ENCODE measurements at places on chromosomes 7 and 10.

GRCh38 chr10:99345350-99345749 is 16.2 kb downstream of the CNNM1 start:
- DNase-seq = no peak

GRCh38 chr7:87934699-87935383 is 790 bp downstream of the ADAM22 start:
- no peak for DNase-seq

- no peak for DNase-seq
These were observed 80.7 kb downstream of the INHBA start for GRCh38 chr7:41621953-41622831.

DNA sequence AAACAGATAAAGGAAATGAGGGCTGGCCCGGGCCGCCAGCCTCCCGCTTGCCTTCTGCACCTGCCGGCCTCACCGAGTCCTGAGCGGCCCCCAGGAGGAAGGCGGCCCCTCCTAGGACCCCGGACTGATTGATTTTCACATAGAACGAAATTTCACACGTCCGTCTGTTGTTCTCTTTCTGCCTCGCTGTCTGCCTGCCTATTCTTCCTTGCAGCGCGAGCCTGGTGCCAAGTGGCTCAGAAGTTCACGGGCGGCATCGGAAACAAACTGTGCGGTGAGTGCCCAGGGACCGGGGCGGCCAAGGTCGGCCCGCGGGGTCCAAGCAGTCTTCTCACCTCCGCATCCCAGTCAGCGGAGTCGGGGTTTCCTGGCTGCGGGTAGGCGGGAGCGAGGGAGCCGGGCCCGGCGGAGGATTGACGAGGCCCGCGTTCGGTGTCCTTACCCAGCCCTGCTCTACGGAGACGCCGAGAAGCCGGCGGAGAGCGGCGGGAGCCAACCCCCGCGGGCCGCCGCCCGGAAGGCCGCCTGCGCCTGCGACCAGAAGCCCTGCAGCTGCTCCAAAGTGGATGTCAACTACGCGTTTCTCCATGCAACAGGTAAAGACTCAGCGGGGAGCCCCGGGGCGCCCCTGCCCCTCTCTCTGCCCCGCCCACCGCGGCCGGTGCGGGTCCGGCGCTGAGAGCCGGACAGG is 967 bp downstream of the GAD2 start:
- no peak for DNase-seq

- DNase-seq = no peak
These were observed 988 bp upstream of the CD36 start for GRCh38 chr7:80637454-80637853.

GRCh38 chr10:121084016-121084674 is 233.0 kb downstream of the WDR11 start:
- no peak for DNase-seq

- no peak for DNase-seq
These were observed 54.1 kb downstream of the DAGLB start for GRCh38 chr7:6393667-6394056.

- no peak for DNase-seq
These were observed 101.1 kb downstream of the RAB11FIP2 start for GRCh38 chr10:117945651-117946050.

- DNase-seq = no peak
These were observed 65.1 kb downstream of the CALML3 start for GRCh38 chr10:5589661-5590511.

GRCh38 chr10:98224509-98224908 is 43.5 kb downstream of the LOXL4 start:
- no peak for DNase-seq

DNA sequence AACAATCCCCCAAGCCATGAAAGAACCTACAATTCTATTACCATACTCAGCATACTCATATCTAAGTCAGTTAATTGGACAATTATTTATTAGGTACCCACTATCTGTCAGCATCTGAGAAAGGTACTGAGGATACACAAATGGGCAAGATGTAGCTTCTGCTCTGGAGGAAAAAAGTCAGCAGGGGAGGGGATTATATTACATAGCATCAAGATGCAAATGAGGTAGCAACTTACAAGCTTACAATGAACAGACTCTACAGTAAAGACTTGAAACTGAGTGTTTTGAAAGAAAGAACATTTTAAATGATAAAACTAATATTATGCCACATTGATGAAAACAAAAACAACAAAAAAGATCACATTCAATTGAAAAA is 10.8 kb upstream of the CUBN start:
- no peak for DNase-seq

GRCh38 chr10:48632166-48632565 is 27.3 kb upstream of the ARHGAP22 start:
- no peak for DNase-seq

- no peak for DNase-seq
These were observed 170.7 kb upstream of the DKK1 start for GRCh38 chr10:52143338-52143737.

GRCh38 chr7:99406557-99406956 is 1.8 kb downstream of the PDAP1 start:
- DNase-seq = no peak

- no peak for DNase-seq
These were observed 455.4 kb upstream of the C7orf33 start for GRCh38 chr7:148135116-148135515.

DNA sequence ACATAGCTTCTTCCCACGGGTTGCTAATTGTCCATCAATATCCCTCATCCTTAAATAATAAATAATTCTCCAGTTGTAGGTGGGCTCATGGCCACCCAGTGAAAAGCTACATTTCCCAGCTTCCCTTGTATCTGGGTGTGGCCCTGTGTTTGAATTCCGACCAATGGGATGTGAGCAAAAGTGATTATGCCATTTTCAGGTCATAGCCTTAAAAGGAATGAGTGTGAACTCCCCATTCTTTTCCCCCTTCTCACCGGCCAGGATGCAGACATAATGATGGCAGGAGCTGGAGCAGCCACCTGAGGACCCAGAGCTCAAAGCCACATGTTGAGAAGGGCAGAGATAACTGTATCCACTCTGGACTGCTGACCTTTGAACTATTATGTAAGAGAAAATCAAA is 30.3 kb upstream of the CALU start:
- no peak for DNase-seq

DNA sequence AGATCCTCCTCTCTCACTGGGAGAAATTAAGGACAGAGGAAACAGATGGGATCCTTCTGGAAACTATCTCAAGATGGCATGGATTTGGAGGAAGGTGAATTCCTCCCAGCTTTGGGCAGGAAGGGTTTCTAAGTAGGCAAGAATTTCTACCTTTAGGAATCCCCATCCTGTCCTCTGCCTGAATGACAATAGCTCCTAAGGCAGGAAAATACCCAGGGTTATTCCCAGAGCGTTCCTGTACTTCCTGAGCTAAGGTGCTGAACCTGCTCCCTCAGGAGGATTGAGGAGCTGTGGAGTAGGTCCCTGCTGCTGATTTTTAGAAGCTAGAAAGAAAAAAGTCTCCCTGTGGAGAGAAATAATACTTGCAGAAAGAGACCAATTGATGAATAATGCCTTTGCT is 568 bp downstream of the MGAM2 start:
- DNase-seq = no peak

DNA sequence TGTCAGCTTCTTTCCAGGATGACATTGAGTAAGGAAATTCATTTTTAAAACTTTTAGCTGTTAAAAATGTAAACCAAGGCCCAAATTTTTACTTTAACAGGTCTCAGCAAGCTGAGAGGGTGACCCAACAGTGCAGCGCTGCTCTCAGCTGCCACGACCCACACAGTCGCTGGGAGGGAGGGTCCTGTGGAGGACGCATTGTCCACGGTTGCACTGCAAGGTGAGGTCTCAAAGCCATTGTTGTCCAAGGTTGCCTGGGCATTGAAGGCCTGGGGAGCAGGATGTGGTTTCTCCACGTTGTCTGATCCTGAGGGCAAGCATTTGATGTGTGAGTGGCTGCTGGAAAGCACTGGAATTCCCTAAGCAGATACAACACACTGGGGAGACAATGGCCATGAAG is 15.1 kb upstream of the VIPR2 start:
- DNase-seq = no peak

GRCh38 chr10:59082249-59082648 is 94.2 kb upstream of the PHYHIPL start:
- no peak for DNase-seq

DNA sequence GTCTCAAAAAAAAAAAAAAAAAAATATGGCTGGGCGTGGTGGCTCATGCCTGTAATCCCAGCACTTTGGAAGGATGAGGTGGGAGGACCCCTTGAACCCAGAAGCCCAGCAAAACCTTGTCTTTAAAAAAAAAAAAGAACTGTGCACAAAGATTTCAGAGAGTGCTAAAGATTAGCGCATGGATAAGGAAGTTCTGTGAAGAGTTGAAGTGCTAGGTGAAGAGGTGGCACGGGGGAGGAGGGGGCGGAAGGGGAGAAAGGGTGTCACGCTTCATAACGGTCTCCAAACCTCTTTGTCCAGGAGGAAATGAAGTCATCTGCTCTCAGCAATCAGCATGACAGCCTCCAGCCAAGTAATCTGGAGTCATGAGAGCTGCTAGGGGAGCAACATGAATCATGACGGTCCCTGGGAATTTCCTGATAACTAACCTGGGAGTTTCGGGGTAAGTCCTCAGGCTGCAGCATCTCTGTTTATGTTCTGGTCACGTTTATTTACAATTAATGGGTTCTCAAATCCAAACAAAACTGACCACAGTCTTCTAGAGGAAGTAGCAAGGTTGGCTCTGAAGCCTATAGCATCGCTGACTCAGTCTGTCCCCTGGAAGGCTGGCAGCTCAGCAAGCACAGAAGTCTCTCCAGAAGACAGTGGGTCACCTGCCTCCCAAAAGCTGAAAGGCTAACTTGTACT is 1.9 kb upstream of the PLAU start:
- DNase-seq = peak; percentile 80

DNA sequence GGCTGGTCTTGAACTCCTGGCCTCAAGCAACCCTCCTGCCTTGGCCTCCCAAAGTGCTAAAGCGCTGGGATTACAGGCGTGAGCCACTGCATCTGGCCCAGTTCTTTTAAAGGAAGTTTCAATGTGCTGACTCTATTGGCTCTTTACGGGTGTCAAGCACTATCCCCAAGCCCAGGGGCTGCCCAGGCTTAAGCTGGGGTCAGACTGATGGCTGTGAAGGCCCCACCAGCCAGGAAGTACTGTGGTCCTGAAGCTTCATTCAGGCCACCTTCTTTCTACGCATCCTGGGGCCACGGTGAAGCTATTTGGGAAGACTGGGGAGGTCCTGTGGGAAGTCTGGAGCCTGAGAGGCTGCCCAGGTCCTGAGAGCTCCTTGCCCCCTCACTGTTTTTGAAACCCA is 8.0 kb downstream of the GPR15LG start:
- no peak for DNase-seq

DNA sequence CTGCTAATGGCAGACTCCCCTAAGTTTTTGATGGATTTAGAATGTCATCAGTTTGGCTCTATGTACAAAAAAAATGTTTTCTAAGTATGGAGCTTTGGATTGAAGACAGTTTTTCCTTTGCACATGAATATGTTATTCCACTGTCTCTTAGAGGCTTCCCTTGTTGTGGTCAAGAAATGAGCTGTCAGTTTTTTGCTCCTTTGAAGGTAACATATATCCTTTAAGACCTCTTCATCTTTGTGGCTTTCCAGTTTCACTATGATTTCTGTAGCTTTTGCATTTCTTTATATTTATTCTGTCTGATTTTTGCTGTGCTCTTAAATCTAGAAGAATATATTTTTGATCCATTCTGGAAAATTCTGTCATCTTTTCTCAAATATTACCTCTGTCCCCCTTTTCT is 15.8 kb upstream of the ODAD2 start:
- DNase-seq = no peak

- DNase-seq = no peak
These were observed 105.5 kb downstream of the ZEB1 start for GRCh38 chr10:31424473-31424872.

DNA sequence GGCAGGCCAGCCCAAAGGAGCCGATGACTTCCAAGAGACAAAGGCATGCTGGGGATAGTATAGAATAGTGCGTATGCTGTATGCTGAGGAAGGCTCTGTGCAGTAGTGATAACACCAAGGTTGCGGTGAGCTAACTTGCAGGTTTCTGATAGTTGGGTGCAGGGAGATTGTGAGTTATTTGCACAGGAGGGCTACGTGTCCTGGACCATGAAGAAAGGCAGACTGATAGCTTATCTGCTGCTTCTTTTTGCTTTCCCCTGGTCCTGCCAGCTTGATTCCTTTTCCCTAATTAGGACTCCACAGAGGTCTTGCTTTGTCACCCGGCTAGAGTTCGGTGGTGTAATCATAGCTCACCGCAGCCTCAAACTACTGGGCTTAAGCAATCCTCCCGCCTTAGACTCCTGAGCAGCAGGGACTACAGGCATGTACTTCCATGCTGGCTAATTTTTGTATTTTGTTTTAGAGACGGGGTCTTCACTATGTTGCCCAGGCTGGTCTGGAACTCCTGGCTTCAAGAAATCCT is 43.9 kb upstream of the ARHGAP12 start:
- DNase-seq = no peak

DNA sequence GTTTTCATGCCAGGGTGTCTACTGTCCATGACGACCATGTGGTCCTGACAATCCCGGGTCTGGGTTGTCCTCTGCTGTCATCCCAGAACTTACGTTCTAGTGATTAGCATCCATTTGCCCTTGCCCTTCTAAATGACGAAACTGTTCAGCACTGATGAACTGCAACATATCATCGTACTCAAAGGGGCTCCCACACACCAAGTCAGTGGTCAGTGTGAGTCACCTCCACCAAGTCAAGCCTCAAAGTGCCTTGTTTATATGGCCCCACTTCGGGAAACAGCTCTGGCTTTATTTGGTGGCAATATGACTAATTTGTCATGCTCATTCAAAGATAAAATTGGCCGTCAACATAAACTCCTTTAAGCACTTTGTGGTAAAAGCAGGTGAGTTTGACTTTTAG is 110.7 kb downstream of the FRMD4A start:
- no peak for DNase-seq

DNA sequence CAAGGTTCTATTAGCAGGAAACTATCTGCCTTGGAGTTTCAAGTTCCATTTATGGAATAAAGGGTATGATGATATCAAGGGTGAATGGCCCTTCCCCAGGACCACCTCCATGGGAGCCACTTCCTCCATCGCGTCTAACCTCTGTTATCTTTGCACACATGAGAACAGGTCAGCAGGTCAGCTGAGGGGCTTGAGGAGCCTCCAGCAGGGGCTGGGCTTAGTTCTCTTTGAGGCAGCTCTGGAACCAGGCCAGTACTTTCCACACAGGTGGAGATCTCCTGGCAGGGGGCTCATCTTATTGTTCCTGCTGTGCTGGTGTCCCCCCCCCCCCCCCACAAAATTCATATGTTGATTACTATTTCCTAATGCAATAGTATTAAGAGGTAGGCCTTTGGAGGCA is 472.2 kb upstream of the ZMIZ1 start:
- no peak for DNase-seq

DNA sequence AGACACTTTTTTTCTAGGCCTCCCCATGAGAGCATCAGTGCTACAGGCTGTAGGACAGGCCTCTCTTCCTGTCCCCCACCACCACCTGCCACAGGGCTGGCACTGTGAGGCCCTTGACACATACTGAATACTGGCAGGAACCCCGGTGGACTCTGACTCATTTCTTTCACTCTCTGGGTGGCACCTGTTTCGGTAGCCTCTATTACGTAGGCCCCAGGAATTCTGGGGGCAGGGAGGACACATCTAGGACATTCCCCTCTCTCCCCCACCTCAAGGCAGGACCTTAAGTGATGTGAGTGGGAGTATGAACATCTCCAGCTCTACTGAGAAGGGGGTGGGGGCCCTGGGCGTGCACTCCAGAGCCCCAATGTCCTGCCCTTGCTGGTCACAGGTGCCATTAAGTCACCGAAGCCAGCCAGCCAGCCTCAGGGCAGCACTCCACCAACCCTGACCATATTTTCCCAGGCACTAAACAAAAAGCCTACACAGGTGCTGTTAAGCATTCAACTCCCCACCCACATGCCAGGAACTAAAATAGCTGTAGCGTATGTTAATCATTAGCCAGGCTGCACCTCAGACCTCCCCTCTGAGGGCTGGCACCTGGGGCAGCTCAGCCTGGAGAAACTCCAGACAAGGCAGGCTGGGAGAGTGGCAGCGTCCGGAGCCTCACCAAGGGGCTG is 8.9 kb downstream of the ANXA11 start:
- peak; percentile 9 for DNase-seq
